Activated CD4-positive, alpha-beta T cell treated with anti-CD3 and anti-CD28 coated beads, Interleukin-2, Interleukin-6, amounts not matched to agents 100 ng/mL and 50 ng/mL, durations not matched to agents 16 hours and 8 hours (primary cell): ENCODE measurements at places on chromosomes 13 and 19.

DNA sequence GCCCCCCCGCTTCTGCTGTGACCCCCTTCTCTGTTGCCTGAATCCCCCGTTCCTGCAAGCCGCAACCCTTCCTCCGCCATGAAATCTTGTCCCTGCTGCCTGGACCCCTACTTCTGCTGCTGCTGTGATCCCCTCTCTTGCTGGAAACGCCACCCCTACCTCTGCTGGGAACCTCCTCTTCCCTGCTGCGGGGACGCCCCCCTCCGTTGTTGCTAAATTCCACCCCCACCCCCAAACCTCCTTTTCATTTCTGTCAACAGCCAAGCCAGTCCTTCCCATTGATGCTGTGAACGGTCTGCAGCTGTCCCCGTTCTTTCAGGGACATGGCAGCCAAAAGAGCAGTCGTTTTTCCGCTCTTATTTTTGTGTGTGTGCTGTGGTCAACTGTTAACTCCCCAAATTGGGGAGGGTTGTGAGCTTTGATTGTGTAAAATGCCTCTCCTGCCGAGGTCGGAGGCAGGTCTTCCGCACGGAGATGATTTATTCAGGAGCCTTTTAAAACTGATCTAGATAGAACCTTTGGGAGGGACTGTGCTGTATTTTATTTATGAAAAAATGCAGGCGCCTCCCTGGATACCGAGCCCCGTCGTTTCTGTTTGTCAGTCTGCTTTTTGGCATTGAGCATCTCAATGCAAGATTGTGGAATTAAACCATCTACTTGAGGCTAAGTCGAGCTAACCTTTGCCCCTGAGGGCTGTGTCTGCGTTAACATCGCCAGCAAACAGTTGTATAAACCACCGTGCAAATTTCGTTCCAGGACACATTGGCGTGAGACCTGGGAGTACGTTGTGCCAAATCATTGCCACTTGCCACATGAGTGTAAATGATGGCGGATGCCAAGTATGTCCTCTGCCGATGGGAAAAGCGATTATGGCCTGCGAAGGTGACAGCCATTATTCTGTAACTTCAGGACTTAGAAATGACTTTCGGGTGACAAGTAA, 27.9 kb upstream of the NDUFS7 start:
- DNase-seq = peak; percentile 18

DNA sequence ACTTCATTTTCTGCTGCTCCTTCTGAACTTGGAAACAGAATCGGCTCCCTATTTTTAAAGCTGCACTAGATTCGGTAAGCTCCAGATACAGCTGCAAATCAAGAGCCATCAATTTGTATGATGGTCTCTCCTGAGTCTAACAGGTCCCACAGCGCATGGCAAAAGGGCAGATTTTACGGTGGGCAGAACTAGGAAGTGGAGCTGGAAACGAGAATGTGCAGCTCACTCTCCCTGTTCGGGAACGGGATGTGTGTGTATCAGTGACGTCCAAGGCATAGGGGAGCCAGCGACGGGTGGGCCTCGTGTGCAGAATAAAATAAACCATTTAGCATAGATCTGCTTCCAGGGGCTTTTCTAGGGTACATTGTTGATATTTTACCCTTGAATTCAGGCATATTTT, 74.2 kb downstream of the COL4A1 start:
- DNase-seq = no peak

DNA sequence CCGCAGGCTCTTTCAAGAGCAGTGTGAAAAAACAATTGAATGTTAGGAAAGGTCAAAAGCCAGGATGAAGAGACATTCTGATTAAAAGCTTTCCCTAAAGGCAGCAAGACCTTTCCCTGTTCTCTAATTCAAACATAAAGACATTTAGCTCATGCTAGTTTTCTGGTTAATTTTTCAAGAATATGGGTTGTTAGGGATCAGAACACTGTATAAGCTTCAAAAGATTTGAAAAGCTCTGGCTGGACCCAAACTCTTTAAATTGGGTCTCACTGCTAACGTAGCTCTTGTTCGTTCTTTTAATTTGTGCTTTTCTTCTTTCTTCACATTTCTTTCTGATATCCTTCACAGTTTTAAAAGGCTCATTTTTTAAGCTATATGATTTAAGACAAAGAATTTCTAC, 877.0 kb downstream of the EFNB2 start:
- DNase-seq = no peak

- DNase-seq = no peak
These were observed 20.6 kb upstream of the SLC46A3 start for GRCh38 chr13:28739376-28739775.

- DNase-seq = no peak
These were observed 1252.8 kb downstream of the EFNB2 start for GRCh38 chr13:105282406-105283285.

DNA sequence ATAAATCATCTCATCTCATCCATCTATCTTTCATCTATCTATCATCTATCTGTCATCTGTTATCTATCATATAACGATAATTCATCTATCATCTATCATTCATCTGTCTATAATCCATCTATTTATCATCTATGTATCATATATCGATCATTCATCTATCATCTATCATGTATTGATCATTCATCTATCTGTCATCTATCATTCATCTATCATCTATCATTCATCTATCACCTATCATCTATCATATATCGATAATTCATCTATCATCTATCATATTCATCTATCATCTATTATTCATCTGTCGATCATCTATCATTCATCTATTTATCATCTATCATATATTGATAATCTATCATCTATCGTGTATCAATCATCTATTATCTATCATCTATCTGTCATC, 100.4 kb upstream of the ZNF492 start:
- DNase-seq = no peak

DNA sequence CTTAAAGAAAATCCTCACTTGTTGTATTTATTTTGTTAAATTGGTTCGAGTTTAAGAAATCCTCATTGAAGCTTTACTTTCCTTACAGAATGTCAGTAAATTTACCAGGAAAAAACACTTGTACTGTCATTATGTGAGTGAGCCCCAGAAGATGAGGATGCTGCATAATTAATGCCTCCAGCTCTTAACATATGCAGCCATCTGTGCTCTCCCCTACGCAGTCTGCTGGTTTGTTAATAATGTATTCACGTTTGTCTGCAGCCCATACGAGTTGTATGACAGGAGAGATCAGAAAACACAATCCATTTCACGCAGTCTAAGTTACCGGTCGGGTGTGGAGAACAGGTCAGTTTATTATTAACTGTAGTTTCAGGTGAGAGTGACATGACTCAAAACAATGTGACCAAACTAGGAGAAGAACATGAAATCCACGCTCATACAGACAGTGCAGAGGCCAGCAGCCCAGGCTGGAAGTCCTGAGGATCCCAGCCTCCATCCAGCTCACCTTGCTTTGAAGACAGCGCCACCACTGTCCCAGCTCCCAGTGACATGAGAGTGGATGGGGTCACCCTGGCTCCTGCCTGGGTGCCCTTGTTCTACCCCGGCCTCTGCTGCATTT, 19.8 kb upstream of the ATP11A start:
- no peak for DNase-seq

DNA sequence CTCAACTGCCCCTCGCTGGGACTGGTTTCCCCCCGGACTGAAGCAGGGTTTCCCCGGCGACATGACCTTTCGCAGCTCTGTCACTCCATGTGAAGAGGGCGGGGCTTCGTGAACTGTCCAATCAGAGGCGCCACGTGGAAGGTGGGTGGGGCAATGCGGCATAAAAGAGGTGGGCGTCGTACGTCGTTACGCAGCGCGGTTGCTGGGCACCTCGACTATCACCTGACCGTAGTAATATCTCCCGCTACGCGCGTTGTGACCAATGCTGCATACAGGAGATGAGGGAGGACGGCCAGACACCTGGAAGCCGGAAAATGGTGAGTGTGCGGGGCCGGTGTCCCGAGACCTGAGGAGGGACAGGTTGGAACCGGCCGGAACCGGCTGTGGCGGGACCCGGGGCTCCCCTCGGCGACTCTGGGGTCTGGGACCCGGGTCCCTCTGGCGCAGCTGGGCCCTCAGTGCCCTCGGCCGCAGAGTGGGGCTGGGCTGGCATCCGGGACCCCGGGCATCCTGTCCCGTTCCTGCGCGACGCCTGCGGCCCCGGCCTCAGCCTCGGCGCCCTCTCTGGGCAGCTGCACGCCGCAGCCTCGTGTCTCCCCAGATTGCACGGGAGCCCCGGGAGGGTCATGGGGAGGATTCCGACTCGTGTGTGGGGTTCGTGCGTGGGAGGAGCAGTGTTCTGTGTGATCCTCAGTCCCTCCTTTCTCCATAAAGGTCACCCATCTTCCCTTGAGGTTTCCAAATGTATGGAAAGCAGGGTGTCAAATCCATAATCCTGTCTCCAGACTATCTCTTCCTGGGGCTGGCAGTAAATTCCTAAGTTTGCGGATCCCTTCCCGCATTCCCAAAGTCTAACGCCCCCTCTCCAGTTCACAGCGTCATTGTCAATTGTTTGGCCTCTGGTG, 32.2 kb downstream of the ZNF136 start:
- peak; percentile 17 for DNase-seq

DNA sequence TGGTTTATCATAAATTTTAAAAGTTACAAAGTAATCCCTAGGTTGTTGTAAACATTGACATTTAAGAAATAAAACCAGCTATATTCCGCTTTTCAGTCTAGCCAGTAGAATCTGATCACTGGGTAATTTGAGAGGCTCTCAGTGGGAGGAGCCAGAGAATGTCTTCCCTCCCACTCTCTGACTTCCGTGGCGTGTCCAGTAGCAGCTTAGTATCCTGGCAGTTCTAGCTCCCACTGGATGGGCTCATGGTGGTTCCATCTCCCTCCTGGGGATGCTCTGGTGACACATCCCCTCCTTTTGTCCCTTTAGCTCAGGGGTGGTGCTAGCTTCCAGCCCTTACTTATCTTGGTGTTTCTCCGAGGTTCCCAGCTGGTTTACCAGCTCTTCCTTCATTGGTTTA, 34.5 kb downstream of the MTUS2 start:
- DNase-seq = no peak

- DNase-seq = no peak
These were observed 14.0 kb downstream of the WASF3 start for GRCh38 chr13:26571518-26571917.

GRCh38 chr13:21330126-21330861, 128.8 kb downstream of the ZDHHC20 start:
- peak; percentile 83 for DNase-seq

GRCh38 chr13:34458756-34459715, 483.0 kb upstream of the NBEA start:
- no peak for DNase-seq

- DNase-seq = no peak
These were observed 10.5 kb upstream of the SLC35E1 start for GRCh38 chr19:16582486-16583261.

- DNase-seq = peak; percentile 5
These were observed 27.8 kb upstream of the TDRD3 start for GRCh38 chr13:60369242-60369641.

GRCh38 chr13:80379245-80379644, 38.3 kb upstream of the SPRY2 start:
- no peak for DNase-seq

GRCh38 chr13:67964986-67965385, 734.9 kb upstream of the PCDH9 start:
- no peak for DNase-seq

DNA sequence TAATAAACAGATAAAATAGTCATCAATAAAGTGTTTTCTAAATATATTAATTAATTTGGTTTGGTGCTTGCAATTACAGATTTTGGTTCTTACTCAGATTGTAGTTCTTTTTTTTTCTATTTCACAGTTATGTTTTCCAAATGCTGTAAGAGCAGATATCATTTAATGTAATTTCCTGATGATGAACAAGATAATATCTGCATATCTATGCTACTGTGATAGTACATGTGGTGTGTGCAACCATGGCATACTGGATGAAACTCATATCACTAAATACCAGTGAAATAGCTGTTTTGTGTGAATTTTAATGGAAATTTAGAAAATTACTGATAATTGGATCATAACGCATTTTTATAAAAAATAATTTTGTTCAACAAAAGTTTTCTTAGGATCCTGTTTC, 88.8 kb upstream of the MAB21L1 start:
- no peak for DNase-seq

GRCh38 chr19:2112516-2113320, 16.0 kb downstream of the IZUMO4 start:
- no peak for DNase-seq

DNA sequence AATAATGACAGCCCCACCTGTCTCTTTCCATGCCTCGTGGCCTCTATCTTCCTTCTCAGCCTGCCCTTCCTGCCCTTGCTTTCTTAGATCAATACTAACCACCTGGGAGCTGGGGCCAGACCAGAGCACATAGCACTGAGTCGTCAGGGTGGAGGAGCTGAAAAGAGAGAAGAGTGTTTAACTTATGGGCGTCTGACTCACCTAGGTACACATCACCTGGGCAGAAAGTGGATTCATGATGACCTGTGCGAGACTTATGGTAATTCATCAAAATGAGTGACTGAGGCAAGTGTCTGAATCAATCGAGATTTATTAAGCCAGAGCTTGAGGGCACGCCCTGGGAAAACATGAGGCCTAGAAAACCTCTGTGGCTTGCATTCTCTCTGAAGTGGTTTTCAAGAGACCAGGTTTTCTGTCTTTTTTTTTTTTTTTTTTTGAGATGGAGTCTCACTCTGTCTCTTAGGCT, 19.2 kb downstream of the CEACAM6 start:
- peak; percentile 37 for DNase-seq

DNA sequence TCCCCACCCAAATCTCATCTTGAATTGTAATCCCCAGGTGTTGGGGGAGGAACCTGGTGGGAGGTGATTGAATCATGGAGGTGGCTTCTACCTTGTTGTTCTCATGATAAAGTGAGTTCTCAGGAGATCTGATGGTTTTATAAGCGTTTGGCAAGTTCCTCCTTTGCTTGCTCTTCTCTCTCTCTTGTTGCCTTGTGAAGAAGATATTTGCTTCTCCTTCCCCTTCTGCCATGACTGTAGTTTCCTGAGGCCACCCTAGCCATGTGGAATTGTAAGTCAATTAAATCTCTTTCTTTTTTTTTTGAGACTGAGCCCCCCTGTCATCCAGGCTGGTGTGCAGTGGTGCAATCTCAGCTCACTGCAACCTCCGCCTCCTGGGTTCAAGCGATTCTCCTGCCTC, 34.4 kb downstream of the VSTM1 start:
- no peak for DNase-seq

GRCh38 chr13:106899442-106899841, 331.5 kb upstream of the ARGLU1 start:
- no peak for DNase-seq

DNA sequence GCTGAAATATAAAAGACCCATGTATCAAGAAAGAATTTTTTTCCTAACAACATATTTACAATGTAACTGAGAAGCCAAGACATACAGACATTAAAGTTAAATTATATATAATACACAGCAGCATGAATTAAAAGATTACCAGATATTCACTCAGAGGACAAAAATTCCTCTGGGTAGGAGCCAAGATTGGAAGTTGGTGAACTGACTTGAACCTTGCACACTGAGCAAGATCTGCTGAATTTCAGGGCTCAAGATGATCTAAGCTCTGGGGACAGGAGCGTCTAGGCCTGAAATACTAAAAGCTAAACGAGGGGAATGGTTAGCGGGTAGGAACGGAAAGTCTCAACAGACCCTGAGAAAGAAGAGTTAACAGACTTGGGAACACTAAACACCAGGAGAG, 8.5 kb downstream of the FOXO1 start:
- DNase-seq = no peak
